ENCODE measurements at places on chromosomes 4 and X.

DNA sequence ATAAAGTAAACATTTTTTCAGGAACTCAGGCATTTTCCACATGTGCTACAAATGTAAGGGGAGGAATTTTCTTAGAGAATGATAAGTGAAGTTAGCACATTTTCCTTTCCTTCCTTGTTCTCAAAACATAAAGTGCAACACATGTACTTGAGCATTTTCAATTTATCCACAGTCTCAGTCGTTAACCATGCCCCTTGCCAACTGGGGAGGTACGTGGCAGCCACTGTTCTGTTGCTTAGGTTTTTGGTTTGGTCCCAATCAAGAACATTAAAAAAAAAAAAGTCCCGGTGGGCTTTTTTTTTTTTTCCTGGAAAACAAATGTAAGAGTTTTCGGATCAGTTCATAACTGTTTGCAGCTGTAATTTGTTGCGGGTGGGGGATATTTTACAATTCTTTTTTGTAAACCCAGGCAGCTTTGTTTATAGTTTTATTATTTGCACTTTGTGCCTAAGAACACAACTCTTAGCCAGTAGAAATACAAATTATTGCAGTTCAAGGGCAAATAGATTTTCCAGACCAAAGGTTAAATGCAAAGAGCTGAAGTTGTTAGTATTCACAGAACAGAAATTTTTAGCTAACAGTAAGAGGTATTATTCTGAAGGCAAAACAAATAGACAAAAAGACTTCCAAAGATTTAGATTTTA is 112.1 kb upstream of the NAP1L5 start:
- DNase-seq, result no peak

DNA sequence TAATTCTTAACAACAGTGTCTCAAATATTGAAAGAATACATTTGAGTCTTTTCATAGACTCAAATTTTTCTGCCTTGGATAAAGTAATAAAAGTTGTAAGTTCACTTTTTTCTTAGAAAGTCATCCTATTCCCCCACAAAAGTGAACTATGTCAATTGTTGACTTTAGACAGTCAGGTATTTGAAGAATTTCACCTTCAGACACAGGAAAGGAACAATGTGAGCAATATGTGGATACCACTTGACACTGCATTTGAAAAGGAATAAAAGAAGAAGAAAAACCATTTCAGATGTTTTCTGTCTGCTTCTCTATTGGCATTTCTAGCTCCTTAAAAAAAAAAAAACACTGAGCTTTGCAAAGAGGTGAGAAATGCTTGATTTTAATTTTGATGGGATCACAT is 1389.0 kb upstream of the IGFBP7 start:
- DNase-seq, result no peak

DNA sequence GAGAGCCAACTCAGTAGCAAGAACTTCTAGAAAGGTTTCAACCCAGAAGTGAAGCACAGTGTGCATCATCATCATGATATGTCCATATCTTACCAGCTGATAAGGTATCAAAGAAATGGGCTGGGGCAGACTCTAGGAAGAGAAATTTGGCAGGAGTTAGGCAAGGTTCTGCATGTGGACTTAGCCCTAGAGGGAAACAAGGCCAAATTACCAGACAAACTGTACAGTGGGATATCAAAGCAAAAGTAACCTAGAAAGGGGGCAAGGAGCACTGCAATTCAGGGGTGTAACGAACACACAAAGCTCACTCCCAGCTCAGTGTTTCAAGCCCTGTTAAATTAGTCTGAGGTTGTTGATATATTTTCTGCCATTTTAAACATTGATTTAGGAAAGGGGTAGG is 407.4 kb downstream of the SMARCA1 start:
- DNase-seq, result no peak

DNA sequence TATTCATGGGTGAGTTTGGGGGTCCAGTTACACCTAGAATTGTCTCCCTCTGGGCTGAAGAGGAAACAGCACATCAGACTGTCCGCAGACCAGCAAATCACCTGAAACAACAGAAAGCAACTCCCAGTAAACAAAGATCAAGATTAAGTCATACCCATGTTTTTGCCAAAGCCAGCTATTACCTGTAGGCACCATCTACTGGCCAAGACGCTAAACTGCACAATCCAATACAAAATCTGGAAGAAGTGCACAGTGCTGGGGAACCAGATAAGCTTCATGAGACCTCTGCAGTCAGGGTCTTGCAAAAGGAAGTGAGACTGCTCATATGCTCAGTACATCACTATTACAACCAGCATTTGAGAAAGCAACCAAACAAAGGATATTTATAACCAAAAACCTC is 157.5 kb upstream of the ITM2A start:
- no peak for DNase-seq

- no peak for DNase-seq
These were observed 9.1 kb downstream of the SLIT2 start for GRCh38 chr4:20260821-20261220.

- DNase-seq, result no peak
These were observed 398.2 kb upstream of the DIPK2B start for GRCh38 chrX:45598861-45599260.

- no peak for DNase-seq
These were observed 17.8 kb downstream of the IDS start for GRCh38 chrX:149487292-149487691.

GRCh38 chrX:136639506-136640176 is 8.3 kb upstream of the CD40LG start:
- DNase-seq, result no peak

- no peak for DNase-seq
These were observed 156.7 kb downstream of the TRIML1 start for GRCh38 chr4:188295899-188296298.

DNA sequence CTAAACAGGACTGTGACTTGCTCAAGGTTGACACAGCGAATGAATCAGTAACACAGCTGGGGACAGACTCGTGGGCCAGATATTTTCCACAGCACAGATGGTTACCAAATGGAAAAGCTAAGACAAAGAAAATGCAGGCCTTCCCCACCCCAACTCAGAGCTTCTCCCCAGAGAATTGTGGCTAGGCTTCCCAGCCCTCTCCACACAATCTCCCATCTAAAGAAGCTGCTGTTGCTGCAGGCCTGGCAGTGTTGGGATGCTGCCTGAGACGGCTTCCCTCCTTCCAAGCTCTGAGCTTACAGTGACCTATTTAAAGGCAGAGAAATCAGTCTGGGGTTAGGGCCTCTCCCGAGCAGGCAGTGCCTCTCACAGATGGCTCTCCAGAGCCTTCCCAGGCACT is 46.5 kb upstream of the PGRMC1 start:
- DNase-seq, result no peak

DNA sequence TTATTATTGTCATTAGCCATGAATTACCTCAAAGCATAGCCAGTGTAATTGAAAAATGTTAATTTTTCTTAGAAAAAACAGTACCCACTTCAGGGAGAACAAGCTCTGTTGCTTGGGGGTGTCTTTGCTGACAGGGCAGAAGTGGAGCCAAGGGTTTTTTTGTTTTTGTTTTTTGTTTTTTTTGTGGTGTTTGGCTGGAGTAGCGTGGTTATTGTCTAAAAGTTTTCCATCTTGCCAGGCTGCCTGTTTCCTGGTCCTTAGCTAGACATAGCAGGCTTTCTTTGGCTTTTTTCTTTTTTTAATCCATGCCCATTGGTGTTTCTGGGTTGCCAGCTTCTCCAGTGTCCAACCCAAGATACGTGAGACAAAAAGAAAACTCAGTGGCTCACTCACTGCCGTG is 61.5 kb downstream of the CASP3 start:
- DNase-seq, result no peak

DNA sequence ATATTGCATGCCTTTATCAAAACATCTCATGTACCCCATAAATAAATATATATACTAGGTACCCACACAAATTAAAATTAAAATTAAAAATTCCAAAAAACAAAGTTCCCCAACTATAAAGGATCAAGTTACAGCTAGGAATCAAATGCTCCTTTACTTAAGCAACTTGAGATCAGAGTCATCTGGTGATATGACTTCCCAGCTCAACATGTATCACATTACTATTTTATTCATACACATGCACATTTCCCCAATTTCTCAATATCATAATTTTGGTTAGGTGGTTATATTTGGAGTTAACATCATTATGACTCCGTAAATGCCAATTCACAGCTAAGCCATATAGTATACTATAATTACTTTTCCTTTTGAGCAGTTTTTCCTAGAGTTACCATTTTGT is 60.9 kb downstream of the CLOCK start:
- no peak for DNase-seq

DNA sequence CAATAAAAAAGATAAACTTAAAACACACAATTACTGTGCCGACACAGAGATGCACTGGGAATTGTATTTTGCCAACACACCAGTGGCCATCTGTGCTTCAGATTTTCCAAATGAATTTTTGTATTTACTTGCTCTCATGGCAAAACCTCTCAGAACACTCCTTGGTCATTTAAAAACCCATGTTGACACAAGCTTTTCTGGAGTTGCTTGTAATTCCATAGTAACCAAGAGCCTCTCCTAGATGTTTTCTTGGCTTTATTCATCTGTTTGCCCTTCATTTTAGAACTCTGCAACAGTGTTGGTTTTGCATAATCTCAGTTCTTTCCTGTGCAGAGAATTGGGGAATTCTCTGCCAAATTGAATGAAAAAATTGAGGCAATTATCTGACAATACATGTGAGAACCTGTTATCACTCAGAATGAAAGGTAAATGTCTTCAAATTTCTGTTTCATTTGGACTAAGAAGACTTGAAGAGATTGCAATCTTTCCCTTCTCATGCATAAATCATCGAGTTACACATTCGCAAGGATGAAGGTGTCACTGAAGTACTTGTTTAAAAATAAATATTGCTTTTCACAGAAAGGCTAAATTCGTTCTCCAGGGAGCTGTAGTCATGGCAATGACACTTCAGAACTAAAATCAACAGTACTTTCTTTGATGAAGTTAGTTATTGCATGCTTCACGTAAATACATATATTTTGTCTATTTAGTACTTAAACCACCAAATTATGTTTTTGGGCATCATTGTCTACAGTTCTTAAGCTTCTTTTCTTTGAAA is 301.8 kb upstream of the CTSO start:
- DNase-seq, result no peak

GRCh38 chr4:5421416-5421815 is 286.9 kb downstream of the EVC2 start:
- DNase-seq, result no peak

DNA sequence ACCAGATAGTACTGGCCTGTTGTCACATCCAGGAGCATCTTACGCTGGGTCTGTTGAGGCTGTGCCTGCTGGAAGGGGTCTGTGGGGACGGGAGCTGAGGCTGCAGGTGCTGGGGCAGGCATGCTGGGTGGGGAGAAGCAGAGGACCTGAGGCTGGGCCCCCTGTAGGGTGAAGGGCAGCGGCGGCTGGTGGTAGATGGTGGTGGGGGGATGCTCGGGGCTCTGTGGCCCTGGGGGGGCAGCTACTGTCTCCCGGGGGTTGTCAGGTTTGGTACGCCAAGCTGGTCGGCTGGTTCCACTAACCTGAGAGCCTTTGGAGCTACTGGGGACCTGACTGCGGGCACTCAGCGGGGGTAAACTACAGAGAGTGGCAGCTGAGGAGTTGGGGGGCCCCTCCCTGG is 7.8 kb downstream of the C4orf54 start:
- DNase-seq, result no peak

- no peak for DNase-seq
These were observed 294.8 kb upstream of the DKK2 start for GRCh38 chr4:107330916-107331315.

DNA sequence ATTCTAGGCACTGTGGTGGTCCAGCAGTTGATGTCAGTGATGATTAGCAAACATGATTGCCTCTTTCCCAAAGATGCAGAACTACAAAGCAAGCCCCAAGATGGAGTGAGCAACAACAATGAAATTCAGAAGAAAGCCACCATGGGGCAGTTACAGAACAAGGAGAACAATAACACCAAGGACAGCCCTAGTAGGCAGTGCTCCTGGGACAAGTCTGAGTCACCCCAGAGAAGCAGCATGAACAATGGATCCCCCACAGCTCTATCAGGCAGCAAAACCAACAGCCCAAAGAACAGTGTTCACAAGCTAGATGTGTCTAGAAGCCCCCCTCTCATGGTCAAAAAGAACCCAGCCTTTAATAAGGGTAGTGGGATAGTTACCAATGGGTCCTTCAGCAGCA is 365.3 kb downstream of the MAPK10 start:
- no peak for DNase-seq

- no peak for DNase-seq
These were observed 35.2 kb downstream of the KDM6A start for GRCh38 chrX:44908153-44908552.

DNA sequence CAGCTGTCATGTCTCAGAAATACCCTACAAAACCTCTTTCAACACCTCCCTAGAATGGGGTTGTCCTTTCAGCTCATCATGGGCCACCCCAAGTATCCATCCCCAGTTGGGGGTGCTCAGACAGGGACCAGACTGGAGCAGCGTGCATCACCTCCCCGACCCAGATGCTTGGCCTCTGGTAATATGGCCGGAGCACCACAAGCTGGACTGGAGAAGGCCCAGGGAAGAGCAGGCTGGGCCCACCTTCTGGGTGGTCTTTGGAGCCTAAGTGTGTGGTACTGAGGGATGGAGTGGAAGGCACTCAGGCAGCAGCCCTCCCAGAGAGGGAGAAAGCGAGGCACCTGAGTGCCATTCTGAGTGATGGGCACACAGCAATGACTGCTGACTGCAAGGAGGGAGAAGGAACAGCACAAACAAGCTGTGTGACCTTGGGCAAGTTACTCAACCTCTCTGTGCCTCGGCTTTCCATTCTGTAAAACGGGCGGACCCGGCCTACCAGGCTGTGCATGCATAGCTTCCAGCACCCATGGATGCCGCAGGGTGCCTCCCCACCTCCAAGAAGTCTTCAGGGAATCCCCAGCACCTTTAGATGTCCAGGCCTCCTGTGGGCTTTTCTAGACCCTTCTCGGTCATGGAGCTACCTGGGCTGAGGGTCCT is 228.2 kb downstream of the AFAP1 start:
- DNase-seq, result no peak

DNA sequence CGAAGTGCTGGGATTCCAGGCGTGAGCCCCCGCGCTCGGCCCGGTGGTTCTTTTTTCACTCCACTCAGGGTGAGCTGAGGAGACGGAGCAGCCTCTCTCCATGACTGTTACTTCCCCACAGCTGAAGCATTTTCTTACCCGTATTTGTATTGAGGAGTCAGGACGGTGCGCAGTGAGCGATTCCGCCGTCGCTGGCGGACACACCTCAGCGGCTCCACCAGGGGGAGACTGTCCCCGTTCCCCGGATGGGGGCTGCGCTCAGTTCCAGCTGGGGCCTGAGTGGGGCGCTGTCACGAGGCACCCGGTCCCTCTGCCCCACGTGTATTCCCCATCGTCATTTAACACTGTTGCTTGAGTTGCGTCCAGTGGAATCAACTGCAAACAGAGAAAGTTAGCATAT is 844.0 kb upstream of the FRG1 start:
- no peak for DNase-seq

- no peak for DNase-seq
These were observed 436.4 kb downstream of the DMD start for GRCh38 chrX:32774966-32775365.

- no peak for DNase-seq
These were observed 9.6 kb downstream of the INTS6L start for GRCh38 chrX:135530097-135530496.

DNA sequence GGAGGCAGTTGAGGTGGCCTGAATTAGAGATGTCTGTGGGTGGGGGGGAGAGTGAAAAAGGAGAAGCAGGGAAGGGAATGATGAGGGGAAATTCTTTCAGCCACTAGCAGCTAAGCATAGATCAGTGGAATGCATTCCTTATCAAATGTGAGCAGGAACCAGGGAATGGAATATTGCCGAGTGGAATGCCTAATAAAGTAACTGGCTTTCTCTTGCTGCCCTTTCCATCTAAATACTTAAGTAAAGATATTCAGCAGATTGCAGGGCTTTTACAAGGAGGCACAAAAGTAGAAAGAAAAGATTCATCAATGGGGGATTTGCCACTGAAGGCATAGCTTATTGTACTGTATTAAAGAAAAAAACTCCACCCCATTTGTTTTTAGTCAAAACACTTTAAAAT is 263.0 kb upstream of the RPS6KA3 start:
- DNase-seq, result no peak

All from CMK (cell line).